ENCODE measurements at places on chromosomes 3 and 15.

GRCh38 chr3:120608506-120608905, 12.4 kb downstream of the NDUFB4 start:
- DNase-seq: peak; percentile 71

DNA sequence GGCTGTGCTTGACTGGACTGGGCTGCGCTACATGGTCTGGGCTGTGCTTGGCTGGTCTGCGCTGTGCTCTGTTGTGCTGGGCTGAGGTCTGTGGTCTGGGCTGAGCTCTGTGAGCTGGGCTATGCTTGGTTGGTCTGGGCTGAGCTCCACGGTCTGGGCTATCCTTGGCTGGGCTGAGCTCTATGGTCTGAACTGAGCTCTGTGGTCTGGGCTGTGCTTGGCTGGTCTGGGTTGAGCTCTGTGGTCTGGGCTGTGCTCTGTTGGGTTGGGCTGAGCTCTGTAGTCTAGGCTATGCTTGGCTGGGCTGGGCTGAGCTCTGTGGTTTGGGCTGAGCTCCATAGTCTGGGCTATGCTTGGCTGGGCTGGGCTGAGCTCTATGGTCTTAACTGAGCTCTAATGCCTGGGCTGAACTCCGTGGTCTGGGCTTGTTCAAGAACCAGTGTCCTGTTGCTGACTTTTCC, 92.0 kb downstream of the PLXNA1 start:
- no peak for DNase-seq

GRCh38 chr3:48997714-48998637, 7.9 kb downstream of the P4HTM start:
- DNase-seq: peak; percentile 48

DNA sequence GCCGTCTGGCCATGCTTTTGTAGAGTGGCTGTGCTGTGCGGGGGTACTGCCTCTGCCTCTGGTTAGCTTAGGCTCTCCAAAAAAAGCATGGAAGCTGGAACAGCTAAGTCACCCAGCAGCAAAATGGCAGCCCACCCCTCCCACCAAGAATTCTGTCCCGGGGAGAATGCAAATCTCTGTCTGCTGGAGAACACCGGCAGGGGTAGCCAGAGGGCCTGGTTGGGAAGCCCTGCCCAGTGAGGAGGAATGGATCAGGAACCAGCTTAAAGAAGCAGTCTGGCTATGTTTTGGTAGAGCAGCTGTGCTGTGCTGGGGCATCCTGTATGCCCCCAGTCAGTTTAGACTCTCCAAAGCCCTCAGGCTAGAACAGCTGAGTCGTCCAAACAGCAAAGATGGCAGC, 56.2 kb upstream of the PTPRG start:
- DNase-seq: no peak

DNA sequence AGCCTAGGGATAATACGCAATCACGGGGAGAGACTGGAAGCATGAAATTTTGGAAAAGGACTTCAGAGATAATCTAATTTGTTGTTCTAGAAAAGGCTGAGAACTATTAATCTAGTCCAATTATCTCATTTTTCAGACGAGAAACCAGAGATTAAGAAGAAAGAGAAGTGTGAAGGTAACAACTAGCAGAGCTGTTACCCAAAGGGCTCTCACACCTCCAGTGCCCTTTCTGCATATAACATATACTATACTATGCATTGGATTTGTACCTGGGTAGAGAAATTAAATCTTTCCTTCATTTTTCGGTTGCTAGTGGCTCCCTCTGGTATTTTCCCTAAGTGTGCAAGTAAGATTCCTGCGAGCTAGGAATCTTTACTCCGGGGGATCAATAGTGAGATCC, 13.4 kb upstream of the TM4SF19 start:
- no peak for DNase-seq

- no peak for DNase-seq
Observed at GRCh38 chr15:40363611-40364010, 5.6 kb downstream of the DISP2 start.

GRCh38 chr15:32802286-32802936, 84.6 kb downstream of the GREM1 start:
- no peak for DNase-seq

GRCh38 chr3:168239287-168239686, 143.6 kb upstream of the GOLIM4 start:
- DNase-seq: no peak

GRCh38 chr3:111650378-111651275, 55.5 kb upstream of the ZBED2 start:
- no peak for DNase-seq

DNA sequence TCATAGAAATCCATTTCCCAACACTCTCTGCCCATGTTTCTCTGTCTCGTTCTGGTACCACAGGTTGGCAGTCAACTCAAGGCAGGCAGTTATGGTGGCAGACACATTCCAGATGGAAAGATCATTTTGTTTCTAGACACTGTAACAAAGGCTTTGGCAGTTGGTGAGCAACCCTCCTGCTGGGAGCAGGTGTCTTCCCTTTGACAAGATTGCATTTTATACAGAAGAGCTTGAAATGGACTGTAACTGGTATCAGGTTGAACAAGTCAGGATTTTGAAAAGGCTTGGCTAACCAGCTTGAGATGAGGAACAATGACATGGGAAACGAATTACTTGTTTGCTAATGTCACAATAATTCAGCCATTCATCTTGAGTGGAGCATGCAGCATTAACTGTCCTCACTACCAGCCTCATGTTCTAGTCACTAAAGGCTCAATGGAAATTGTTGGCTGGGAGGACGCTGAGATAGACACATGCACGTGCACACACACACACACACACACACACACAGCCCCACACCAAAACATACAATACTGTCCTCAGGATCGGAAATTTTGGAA, 170.0 kb downstream of the SEMA6D start:
- peak; percentile 75 for DNase-seq

DNA sequence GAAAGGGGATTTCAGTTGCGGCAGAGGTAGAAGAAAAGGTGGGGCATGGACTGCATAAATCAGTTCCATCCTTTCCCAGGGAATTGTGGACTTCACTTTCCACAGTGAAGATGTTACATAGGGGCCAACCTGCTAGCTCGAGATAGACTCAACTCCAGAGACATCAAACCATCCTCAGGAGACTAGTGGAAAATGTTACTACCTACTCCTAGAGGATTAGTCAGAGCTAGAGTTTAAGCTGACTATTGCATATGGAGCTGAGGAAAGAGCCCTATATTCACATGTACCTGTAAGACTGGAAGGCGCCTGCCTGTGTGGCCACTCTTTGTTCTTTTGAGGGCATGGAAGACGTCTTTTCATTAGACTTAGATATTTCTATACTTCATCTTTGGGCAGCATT, 69.2 kb downstream of the KLHL25 start:
- DNase-seq: no peak

DNA sequence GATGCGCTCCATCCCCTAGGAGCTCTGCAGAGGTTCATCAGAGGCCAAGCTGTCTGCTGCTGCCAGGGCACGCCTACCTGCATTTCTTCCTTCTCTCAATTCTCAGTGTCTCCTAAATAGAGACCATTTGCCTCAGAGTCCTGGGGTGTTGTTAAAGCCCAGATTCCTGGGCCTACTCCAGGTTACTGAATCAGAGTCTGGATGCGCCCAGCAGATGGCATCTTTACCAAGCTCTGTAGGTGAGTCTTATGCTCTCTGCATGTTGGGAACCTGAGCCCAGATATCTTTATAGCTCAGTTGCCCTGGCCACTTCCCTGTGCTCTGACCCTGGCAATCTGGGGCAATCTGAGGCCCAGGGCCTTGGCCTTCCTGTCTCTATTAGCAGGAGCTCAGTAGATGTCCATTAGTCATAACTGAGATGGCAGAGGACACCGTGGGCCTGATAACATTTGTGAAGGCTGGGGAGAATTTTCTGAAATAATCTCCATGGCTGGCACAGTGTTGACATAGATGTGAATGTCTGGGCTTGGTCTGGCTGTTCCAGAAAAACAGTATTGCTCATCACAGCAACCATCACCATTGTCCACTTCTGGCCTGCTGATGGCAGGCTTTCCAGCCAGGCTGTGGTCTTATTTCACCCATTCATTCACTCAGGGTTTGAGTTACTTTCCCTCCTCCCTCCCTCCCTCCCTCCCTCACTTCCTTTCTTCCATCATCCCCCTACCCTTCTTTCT, 13.3 kb upstream of the RBP1 start:
- DNase-seq: peak; percentile 89

GRCh38 chr3:135760581-135760980, 204.9 kb upstream of the PPP2R3A start:
- no peak for DNase-seq

GRCh38 chr15:81302701-81303109, 21.2 kb downstream of the STARD5 start:
- no peak for DNase-seq

All from cerebellar cortex (tissue), 1 donor.